ENCODE measurements at places on chromosomes 16 and 17.

- no peak for DNase-seq
Measured at GRCh38 chr17:50144845-50145531, 5.5 kb downstream of the PPP1R9B start.

DNA sequence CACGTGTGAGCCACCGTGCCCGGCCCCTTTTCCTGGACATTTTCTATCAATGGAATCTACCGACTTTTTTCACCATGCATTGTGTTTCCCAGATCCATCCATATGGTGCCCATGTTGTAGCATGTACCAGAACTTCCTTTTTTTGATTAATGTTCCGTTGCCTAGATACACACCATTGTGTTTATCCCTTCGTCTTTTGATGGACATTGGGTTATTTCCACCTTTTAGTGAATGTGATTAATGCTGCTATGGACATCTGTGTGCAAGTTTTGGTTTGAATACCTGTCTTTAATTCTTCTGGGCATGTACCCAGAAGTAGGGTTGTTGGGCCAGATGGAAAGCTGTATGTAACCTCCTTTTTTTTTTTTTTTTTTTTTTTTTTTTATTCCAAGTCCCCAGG lies 79.8 kb downstream of the NT5M start:
- no peak for DNase-seq

GRCh38 chr17:18261146-18261515 lies 669 bp downstream of the MIEF2 start:
- DNase-seq: peak; percentile 34

DNA sequence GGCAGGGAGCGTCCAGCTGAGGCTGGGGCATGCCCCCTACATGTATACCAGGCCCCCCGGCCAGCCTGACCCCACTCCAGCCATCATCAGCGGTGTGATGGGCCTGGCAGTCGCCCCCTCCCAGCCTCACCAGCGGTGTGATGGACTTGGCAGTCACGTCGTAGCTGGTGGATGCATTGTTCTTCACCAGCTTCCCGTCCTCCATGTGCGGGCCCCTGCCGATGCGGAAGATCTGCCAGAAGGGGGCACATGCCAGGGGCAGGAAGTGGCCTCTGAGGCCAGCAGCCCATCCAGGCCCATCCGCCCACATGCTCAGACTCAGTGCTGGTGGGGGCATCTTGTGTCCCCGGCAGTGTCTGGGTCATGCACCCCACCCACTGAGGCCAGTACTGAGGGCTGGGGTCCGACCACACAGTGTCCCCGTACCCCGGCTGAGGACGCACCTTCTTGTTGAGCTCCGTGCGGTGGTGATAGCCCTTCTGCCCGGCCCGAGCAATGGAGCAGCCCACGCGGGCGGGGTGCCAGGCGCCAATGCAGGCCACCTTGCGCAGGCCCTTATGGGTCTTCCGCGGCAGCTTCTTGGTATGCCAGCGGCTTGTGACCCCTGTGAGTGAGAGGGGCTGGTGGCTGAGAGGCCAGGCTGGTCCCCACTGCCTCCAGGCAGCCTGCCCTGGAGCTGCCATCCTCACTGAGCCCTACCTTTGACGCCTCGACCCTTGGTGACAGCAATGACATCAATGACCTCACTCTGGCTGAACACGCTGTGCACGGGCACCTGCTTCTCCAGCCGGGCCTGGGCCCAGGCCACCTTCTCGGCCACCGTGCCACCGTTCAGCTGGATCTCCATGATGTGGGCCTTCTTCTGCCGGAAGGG lies 3.7 kb upstream of the MSRB1 start:
- DNase-seq: no peak

- no peak for DNase-seq
Measured at GRCh38 chr17:58219789-58220183, 731 bp upstream of the MKS1 start.

DNA sequence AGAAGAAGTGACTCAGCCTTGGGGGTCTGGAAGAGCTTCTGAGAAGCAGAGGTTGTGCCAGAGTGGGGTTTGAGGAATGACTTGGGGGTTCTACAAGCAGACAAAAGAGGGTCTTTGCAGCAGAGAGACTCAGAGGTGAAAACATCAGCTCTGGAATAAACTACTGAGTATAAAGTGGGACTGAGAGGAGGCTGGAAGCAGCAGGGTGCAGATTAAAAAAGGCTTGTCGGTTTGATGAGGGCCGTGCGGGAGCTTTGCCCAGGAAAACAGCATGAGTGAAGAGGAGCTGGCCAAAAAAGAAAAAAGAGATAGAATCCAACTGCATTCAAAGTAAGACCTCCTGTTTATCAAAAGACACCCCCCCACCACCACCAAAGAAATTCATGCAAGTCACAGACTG lies 13.1 kb upstream of the ACE start:
- no peak for DNase-seq

- no peak for DNase-seq
Measured at GRCh38 chr17:33126086-33126485, 134.4 kb downstream of the SPACA3 start.

DNA sequence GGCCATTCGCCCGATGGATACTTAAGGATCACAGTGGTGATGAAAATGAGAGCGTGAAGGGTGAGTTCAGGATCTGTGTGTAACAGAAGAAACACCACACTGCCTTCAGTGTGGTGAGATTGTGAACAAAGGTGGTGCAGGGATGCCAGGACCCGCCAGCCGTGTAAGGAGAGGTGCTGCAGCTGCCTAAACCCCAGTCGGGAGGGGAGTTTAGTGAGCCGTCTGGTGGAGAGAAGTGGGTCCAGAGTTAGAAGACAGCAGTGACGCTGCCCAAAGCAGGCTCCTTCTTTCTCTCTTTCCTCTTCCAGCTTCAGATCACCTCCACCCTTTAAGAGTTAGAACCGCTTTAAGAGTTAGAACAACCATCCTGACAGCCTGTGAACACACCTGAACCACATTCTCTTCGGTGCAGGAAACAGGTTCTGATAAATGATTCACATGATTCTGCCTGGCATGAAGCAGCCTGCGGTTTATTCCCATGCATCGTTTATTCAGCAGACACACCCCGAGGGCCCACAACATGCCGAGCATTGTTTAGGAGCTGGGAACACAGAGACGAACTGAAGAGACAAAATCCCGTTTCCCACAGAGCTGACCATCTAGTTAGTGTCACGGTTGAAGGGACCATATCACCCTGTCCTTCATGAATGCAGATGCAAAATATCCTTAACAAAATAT lies 84.0 kb upstream of the DNAH17 start:
- DNase-seq: no peak
